ENCODE measurements at places on chromosomes 2 and 18. TPM values are rescaled to one million over a fixed set of nuclear protein-coding genes. Genes with fewer than 3 reads are reported as not detected.

The ARMC9 gene
- total RNA-seq, result 13.3 TPM

The IL1RN gene
- total RNA-seq, result 0.14 TPM

The CFAP210 gene
- 0.37 TPM for total RNA-seq

The L3MBTL4 gene
- total RNA-seq, result not detected

The SNORC gene
- total RNA-seq, result 8.1 TPM

The RGPD3 gene
- total RNA-seq, result 0.10 TPM

The IL37 gene
- total RNA-seq, result not detected

The XIRP2 gene
- not detected for total RNA-seq

The REEP1 gene
- total RNA-seq, result 0.62 TPM

The ACMSD gene
- total RNA-seq, result not detected

The GPR45 gene
- total RNA-seq, result not detected

The PRKAG3 gene
- not detected for total RNA-seq

The PLGLB1 gene
- total RNA-seq, result 1.5 TPM

The GALNT13 gene
- total RNA-seq, result 10.0 TPM

The ST8SIA5 gene
- total RNA-seq, result not detected

The PSMA8 gene
- not detected for total RNA-seq

The G6PC2 gene
- not detected for total RNA-seq

Data from A549 treated with RU486 at 1 μM for 4 hours (cell line).